ENCODE measurements at places on chromosomes 11 and 22.

DNA sequence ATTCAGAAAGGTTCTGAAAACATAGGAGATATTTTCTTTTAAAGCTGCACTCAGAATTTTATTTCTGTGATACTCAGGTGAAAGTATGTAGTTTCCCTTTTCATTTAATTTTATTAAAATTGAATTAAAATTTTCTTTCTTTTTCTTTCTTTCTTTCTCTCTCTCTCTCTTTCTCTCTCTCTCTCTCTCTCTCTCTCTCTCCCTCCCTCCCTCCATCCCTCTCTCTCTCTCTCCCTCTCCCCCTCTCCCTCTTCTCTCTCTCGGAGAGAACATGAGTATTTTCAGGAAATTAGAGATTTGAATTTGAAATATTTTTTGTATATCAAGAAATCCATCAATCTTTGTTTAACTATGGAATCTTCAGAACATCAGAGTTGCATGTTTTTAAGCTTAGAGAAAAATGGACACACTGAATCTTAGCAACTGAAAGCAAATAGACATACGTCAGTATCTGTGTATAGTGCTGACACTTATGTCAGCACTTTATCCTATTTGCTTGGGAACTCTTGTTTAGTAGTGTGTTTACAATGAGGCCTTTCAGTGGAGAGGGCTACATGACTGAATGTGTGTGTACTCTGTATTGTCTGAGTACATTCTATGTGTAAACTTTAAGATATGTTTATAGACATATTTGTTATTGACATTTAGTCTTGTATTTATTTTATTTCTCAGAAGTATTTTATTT is 44.5 kb downstream of the PDE3B start:
- DNase-seq: no peak

DNA sequence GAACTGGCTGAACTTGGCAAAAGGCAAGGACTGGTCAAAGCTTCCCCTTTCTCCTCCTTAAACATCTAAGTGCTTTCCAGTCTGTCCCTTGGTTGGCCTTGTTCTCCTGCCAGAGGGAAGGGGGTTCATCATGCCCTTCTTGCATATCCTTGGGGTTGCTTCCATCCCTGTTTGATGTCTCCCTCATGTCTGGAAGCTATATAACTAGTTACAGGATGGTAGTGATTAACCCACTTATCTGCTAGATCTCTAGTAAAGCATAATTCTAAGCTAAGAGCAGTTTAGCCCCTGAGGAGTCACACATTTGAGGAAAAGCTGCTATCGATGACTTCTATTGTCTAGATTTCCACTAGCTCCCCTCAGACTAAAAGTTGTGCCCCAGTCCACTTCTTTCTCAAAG is 22.9 kb downstream of the APOL5 start:
- no peak for DNase-seq

GRCh38 chr11:104908186-104908531 is 9.9 kb upstream of the CASP12 start:
- DNase-seq: no peak

DNA sequence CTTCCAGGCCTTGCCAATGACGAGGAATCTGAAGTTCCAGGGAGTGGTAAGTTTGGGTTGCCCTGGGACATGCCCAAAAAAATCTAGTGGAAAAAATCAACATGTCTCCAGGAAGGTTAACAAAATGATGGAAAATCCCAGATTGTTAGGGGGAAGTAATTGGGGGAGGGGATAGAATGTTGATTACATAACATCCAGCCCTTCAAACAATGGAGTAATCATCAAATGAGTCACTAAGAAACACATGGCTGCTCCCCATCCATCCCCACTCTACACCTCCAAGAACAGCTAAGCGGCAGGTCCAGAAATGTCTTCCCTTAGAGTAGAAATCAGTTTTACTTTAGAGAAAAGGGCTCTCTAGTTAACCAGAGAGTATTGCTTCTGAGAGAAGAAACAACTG is 94.9 kb downstream of the ETS1 start:
- no peak for DNase-seq

DNA sequence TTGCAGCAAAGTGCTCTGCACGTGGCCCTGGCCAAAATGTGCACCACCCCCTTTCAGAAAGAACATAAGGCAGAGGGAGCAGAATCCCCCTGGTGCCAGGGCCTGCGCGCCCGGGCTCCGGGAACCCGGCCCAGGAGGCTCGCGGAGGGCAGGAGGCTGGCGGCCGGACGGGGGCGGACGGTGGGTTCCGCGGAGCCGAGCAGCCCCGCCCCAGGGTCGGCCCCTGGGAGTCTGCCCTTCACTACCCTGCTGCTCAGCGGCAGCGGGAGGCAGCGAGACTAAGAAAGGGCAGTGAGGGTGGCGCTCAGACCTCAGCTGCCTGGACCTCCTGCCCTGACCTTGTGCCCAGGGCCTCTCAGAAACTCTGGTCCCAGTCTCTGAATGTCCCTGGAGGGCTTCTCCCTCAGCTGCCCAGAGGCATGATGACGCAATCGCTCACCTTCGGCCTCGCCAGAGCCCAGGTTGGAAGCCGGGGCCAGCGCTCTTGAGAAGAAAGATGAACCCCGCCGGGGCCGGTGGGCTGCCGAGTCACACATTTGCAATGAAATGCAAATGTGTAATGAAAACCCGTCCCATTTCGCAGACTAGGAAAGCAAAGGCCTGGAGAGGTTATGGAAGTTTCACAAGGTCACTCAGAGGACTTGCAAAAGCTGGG is 1.1 kb upstream of the CLMP start:
- no peak for DNase-seq

DNA sequence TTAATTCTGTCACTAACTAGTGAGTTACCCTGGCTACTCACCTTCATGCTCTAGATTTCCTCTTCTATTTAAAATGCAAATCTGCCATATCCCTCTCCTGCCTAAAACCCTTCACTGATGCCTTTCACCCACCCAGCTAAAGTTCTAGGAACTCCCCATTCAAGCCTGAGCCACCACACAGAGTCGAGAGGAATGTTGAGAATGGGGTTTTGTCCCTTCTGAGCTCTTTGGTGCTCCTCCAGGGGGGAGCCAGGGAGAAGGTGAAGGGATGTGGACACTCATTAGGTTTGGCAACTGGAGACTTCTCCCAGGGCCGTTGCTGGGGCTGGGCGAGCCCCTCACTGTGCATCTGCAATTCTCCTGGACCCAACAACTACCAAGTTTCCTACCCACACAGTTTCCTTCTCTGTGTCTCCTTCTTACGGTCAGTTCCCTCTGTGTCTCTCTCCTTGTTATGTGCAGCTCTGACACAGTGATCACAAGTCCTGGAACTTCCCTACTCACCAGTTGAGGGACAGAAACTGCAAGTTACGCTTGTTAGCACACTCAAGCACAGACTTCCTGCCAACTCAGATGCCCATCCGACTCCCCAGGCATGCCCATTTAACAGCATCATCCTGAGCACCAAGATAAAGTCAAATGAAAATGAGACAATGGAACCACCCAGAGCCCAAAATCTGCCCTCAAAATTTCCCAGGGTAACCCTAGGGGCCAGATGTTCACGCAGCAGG is 6.5 kb upstream of the IL10RA start:
- no peak for DNase-seq

- DNase-seq: no peak
Observed at GRCh38 chr11:122617926-122618325, 37.6 kb upstream of the UBASH3B start.

GRCh38 chr11:62030071-62030684 is 62.7 kb upstream of the FTH1 start:
- DNase-seq: no peak

GRCh38 chr22:48943567-48944432 is 883.9 kb downstream of the BRD1 start:
- peak; percentile 58 for DNase-seq

- no peak for DNase-seq
Observed at GRCh38 chr11:86438685-86439084, 64.0 kb downstream of the CCDC81 start.

DNA sequence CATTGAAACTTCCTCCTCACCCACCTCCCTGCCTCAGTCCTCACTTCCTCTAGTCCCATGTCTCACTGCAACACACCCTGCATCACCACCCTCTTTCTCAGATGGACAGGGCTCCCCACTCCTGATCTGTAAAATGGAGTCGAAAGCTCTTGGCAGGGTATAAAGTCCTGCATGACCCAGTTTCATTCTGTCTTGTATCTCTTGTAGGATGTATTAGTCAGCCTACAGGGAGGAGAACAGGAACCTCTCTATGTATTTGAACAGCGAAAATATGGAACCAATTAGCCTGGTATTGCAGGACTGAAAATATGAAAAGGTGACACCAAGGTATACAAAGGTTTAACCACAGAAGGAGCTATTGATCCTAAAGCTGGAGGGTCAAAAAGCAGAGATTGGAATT is 156.9 kb upstream of the SNX19 start:
- DNase-seq: no peak

DNA sequence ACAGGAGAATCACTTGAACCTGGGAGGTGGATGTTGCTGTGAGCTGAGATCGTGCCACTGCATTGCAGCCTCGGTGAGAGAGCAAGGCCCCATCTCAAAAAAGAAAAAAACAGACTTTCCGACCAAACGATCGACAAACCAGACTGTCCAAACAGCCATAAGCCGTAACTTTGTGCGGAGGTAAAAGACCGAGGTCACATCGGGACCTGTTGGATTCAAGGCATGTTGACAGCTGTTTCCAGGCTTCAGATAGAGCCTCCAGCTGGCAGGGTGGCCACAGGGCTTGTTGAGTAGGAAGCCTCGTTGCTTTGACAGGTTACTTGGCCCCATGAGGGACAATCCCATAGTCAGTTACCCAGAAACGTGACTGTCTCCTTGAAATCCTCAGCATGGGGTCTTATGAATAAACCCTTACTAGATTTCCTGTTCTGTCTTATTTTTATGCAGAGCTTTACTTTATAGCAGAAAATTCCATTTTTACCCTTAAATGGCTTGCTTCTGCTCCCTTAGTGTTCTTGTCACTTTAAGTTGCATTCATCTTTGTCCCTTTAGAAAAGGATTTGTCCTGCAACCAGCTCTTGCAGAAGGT is 22.3 kb downstream of the PPARA start:
- DNase-seq: no peak
